Activated CD4-positive, alpha-beta T cell treated with anti-CD3 and anti-CD28 coated beads, Interleukin-2, Interleukin-4, amounts not matched to agents 100 ng/mL and 50 ng/mL, durations not matched to agents 16 hours and 8 hours (primary cell): ENCODE measurements at places on chromosomes 16 and 17.

DNA sequence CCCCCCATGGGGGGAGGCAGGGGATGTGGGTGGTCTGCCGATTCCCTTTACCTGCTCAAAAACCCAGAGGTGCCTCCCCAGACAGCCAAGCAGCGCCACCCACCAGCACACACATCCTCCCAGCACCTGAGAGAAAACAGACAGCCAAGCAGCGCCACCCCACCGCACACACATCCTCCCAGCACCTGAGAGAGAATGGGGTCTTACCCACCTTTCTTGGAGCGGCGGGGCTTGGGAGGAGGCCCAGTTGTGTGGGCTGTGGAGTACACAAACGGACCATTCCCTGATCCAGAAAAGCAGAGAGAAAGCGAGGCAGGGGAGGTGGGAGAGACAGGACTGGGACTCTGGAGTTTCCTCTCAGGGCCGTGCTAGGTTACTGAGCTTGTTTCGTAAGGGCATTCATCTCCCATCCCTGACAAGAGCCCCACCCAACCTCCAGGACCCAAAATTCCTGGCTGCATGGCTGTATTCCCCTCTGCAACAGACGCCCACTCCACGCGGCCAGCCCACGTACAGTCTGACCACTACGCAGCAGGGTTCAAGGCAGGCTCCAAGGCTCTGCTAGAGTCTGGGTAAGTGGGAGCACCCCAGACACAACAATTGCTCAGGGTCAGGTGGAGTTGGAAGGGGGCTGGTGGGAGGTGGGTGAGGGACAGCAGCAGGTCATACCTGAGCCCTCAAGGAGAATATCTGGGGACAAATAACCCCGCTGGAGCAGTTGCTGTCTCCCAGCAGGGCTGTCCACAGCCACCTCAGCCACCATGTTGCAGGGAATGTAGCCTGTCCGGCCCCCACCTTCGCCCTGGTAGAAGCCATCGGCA lies 22.3 kb downstream of the TSPOAP1 start:
- DNase-seq = no peak

- no peak for DNase-seq
These were observed 151.3 kb downstream of the ZFHX3 start for GRCh38 chr16:72896485-72897118.

- DNase-seq = no peak
These were observed 67.3 kb downstream of the ZNF423 start for GRCh38 chr16:49788572-49788971.

GRCh38 chr17:48215583-48216139 lies 108.1 kb downstream of the SNX11 start:
- no peak for DNase-seq

- DNase-seq = no peak
These were observed 162.2 kb upstream of the TNRC6C start for GRCh38 chr17:77796176-77796860.

GRCh38 chr16:10218490-10219206 lies 36.4 kb upstream of the GRIN2A start:
- no peak for DNase-seq

DNA sequence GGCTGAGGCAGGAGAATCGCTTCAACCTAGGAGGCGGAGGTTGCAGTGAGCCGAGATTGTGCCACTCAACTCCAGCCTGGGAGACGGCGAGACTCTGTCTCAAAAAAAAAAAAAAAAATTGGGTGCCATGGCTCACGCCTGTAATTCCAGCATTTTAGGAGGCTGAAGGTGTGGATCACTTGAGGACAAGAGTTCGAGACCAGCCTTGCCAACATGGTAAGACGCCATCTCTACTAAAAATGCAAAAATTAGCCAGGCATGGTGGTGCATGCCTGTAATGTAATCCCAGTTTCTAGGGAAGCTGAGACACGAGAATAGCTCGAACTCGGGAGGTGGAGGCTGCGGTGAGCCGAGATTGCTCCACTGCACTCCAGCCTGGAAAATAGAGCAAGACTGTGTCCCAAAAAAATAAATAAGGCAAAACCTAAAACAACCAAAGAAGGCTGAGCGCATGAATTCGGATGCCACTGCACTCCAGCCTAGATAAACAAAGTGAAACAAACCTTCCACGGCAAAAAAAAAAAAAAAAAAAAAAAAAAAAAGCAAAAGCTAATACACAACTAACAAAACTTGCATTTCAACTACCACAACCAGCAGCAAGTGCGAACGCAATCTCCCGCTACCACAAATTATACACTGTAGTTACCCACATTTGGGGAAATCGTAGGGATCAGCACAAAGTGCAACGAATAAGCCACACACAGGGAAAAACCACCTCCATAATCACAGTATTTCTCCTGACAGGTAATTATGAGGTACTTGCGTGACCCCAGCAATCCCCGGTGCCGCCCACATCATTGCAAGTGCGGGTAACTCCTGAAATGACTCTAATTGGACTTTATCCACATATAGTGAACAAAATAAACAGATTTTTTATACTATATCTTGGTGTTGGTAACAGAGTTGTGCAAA lies 25.6 kb downstream of the TEX14 start:
- DNase-seq = no peak

DNA sequence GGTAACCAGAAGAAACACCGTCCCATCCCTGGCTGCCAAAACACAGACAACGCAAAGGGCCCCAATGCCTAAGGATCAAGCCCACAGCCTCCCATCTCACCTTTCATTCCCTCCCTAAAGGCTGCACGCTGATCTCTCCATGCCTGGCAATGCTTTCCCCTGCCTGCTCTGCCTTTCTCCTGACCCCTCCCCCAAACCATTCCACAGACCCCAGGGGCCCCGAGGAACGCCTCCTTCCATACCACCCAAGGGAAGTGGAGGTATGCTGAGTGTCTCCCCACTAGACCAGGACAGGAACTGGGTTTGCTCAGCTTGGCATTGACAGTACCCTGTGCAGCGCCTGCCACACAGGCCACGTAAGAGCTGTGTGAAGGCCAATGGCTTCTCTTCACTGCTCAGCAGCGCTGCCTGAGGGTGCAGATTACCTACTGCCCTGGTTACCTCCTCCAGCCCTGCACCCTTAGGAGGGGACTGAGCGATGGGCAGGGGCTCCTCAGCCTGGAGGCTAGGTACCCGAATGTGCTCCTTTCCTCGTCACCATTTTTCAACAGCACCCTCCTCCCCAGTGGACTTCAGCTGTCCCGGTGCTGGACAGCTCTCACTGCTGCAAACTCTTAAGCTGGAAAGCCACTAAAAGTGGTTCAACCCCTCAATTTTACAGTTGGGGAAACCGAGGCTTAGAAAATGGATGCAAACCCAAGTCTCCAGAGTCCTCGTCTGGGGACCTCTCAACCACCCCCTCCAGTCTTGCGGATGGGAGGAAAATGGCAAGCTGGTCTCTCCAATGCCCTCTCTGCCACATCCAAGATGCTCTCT lies 45.0 kb downstream of the SRCIN1 start:
- no peak for DNase-seq

- no peak for DNase-seq
These were observed 2.0 kb upstream of the LPO start for GRCh38 chr17:58236394-58236793.

- DNase-seq = no peak
These were observed 11.8 kb upstream of the NAGS start for GRCh38 chr17:43992641-43993040.

GRCh38 chr17:61420052-61420451 lies 20.4 kb downstream of the TBX2 start:
- DNase-seq = no peak

DNA sequence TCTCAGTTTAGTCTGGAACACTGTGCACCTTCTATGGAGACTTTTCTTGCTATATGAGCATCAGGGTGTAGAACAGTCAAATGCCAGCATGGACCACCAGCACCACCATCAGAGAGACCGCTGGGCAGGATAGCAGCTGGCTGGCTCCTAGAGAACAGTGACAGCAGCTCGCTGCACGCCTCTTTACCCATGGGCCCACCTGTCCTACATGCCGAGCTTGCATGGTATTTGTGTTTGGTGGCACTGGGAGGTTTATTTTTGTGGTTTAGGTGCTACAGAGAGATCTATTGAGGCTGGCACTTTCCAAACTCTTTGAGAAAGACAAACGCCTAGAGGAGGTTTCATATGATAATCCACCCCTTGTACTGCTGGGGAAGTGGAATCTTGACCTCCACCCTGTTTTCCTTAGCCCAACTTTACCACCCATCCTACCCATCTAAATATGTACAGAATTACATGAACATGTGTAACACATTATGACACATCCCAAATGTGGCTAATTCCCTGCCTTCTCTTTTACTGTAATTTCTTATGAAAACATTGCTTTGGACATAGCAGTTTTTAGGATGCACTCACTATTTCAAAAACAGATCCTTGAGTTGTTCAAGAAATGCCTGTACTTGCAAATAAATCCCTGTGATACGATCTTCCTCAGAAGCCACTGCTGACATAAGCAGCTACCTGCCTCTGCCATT lies 46.3 kb downstream of the COG7 start:
- no peak for DNase-seq

DNA sequence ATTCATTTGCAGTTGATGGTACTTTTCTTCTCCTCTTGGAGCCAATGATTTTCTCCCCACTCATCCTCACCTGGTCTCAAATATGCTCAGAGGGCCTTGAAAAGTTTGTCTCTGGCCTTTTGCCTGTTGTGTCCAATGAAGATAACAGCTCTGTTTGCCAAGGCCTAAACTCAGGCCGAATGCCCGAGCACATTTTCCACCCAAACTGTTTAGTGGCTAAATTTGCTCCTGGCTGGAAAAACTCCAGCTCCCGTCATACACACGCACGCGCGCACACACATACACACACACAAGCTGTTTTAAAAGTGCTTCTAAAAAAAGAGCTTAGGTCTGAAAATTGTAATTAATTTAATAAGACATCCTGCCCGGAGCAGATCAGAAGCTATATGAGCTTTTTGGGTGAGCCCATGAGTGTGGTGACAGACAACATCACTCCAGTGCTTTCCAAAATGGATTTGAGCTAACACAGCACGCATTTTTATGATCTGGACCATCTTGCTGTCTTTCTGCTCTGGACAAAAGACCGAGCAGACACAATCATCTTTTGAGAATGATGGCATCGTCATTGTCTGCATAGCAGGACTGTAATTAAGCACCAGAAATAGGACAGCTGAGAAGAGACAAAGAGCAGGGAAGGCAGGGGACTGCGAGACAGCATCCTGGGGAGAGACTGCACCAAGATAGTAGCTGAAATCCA lies 48.9 kb downstream of the IRX6 start:
- DNase-seq = no peak

- DNase-seq = no peak
These were observed 2.0 kb upstream of the KRTAP2-3 start for GRCh38 chr17:41061964-41062363.

DNA sequence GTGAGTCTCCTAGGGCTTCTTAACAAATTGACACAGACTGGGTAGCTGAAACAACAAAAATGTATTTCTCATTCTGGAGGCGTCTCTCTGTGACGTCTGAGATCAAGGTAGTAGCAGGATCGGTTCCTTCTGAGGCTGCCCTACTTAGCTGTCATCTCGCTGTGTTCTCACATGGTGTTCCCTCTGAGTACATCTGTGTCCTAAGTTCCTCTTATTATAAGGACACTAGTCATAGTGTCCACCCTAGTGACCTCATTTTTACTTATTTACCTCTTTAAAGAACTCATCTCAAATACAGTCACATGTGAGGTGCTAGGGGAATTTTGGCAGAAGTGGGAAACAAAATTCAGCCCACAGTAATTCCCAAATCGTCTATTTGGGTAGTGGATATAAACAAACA lies 529.1 kb downstream of the NPIPA7 start:
- DNase-seq = no peak

DNA sequence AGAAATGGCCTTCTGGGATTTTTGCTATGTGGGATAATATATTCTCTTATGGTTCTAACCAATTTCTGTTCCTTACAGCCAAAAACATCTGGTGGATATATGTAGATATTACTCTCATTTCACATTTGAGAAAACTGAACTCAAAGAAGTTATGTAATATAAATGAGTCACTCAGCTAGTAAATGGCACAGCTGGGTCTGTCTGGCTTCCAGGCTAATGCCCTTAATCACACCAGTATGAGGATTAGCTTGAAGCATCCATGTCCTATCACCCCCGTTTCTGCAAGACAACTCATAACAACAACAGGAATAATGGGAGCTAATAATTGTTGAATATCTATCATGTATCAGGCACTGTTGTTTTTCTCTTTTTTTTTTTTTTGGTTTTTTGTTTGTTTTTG lies 34.4 kb upstream of the USP7 start:
- no peak for DNase-seq

DNA sequence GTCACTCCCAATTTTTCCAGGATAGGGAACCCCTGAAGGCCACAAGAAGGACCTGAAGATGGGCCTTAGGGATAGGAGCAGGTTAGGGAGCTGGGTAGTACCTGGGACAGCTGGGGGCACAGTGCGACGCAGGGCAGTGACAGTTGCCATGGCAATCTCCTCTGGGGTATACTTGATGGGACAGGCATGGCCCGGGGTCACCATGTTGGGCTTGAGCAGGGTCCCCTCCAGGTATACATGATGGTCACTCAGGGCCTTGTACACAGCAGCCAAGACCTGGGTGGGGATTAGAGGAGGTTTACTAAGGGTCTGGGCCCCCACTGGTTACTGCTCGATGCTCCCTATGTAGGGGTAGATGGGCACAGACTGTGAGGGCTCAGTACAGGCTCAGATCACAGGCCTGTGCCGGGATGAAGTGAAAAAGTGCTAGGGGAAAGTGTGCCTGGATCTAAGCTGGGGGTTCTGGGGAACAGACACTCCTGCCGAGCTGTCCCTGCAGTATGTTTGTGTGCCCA lies 2.7 kb downstream of the ALDOC start:
- DNase-seq = no peak

DNA sequence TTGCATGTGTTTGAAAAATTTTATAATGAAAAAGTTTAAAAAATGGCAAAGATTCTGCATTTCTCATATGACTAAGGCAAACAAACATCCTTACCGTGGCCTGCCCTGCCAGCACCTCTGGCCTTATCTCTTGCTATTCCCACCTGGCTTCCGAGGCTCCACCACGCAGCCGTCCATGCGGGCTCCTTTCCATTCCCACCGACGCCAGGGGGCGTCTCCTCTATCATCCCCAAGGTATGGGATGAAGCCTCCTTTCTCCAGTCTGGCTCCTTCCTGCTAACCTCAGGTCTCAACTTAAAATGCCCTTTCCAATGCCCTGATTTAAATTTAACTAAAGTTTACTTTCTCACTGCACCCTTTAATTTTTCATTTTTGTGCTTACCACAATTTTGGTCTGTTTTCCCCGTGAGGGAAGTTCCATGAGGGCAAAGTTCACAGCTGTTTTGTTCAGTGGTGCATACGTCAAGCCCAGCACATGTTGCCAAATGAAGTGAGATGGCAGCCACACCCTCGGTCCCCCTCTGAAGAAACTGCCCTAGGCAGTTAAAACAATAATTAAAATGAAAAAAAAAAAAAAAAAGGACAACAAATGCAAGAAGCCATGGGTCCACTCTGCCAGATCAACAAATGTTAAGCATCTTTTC lies 13.3 kb upstream of the SDK2 start:
- DNase-seq = no peak

DNA sequence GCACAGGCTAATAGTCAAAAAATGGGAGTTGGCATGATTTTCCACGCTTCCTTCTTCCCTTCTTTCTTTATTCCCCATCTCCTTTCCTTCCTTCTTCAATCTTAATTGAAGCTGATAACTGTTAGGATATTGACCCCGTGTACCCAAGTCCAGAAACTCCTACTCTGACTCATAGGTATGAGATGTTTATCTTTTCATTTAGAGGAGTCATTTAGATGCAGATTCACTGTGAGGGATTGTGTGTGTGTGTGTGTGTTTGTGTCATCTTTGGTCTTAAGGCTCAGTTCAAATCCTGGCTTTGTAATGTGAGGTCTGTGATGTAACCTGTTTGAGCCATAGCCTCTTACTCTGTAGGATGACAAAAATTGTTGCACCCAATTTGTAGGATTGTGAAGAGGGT lies 332.0 kb upstream of the MAF start:
- DNase-seq = no peak
